ENCODE measurements at places on chromosomes 6 and 20.

DNA sequence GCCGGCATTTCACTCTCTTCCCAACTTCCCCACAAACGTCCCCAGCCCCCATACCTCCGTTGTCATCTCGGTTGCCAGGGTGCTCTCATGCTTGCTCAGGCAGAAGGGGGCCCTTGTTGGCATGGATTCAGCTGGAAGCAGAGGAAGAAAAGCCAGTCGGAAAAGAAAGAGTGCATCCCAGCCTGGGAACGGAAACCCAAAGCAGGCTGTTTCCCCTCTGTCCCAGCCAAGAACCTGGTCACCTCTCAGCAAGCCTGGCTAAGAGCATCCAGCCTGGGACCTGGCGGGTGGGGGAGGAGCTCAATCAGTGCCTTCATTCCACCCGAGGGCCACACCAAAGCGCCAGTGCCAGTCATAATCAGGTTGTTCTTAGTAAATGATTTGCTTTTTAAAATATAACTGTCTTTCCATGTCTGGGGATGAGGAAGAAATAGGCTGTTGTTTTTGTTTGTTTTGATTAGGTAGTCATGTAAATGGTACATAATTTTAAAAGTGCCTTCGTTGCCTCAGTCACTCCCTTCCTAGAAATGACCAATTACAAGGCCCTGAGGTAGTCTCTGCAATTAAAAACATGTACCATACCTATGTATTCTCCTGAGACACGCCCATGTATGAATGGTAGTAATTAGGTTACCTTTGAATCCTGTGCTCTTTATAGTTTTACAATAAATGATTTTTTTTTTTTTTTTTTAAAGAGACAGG, 21.1 kb downstream of the CHMP4B start:
- DNase-seq = no peak
- H3K27ac ChIP-seq = no peak overlapping the region
- no peaks in the 10 kb centered on the region for H3K36me3 ChIP-seq
- no peak overlapping the region for H3K4me3 ChIP-seq
- H3K4me1 ChIP-seq = no peaks in the 10 kb centered on the region

GRCh38 chr20:13271977-13272975, 51.2 kb downstream of the ISM1 start:
- H3K4me3 ChIP-seq = no peak overlapping the region
- H3K27ac ChIP-seq = no peak overlapping the region
- DNase-seq = no peak
- H3K36me3 ChIP-seq = no peaks in the 10 kb centered on the region
- H3K27me3 ChIP-seq = no peaks in the 10 kb centered on the region
- H3K4me1 ChIP-seq = no peaks in the 10 kb centered on the region

GRCh38 chr6:136319732-136320131, 30.1 kb upstream of the BCLAF1 start:
- no peak overlapping the region for H3K4me3 ChIP-seq
- H3K27ac ChIP-seq = no peak overlapping the region
- no peak for DNase-seq
- no peaks in the 10 kb centered on the region for H3K4me1 ChIP-seq
- no peaks in the 10 kb centered on the region for H3K27me3 ChIP-seq

GRCh38 chr20:41160686-41161085, 23.3 kb downstream of the PLCG1 start:
- no peaks in the 10 kb centered on the region for H3K27me3 ChIP-seq
- peaks cover 40% of the 10 kb centered on the region for H3K36me3 ChIP-seq
- no peak for DNase-seq
- H3K4me3 ChIP-seq = no peak overlapping the region
- peaks cover 1% of the 10 kb centered on the region for H3K4me1 ChIP-seq

DNA sequence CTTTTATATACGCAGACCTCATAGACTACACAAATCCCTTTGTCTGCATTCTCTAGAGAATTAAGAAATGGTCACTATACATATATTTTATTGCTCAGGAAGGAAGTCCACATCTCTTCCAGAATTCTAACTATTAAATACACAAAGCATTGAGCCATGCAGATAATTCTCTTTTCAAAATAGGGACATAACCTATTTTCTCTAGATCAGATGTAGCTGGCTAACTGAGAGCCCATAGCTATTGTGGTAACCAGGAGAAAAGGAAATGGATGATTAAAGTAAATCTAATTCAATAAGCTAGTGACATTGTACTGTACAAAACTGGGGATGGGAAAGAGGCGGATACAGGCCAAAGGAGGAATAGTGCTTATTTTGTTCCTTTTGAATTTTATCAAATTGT, 137.2 kb downstream of the BACH2 start:
- no peaks in the 10 kb centered on the region for H3K4me1 ChIP-seq
- no peaks in the 10 kb centered on the region for H3K27me3 ChIP-seq
- H3K27ac ChIP-seq = no peak overlapping the region
- DNase-seq = no peak

- H3K4me3 ChIP-seq = no peak overlapping the region
- no peaks in the 10 kb centered on the region for H3K27me3 ChIP-seq
- H3K36me3 ChIP-seq = no peaks in the 10 kb centered on the region
- no peak for DNase-seq
- H3K4me1 ChIP-seq = no peaks in the 10 kb centered on the region
- H3K27ac ChIP-seq = no peak overlapping the region
These were observed 91.0 kb upstream of the RIPOR2 start for GRCh38 chr6:25026723-25027122.

DNA sequence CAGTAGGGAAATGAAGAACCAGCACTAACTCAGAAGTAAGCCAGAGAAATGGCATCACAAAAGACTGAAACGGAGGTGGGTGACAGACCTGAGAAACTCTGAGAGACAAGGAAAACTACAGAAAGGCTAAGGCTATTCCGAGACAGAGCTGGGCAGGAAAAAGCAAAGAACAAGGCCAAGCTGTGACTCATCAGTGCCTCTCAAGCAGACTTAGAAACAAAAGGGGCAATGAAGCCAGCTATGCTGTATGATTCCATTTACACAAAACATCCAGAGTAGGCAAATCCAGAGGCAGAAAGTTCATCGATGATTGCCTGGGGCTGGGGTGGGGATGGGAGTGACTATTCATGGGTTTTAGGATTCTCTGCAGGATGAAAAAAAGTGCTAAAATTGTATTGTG, 50.0 kb downstream of the SLC23A2 start:
- no peaks in the 10 kb centered on the region for H3K27me3 ChIP-seq
- no peaks in the 10 kb centered on the region for H3K36me3 ChIP-seq
- H3K4me3 ChIP-seq = no peak overlapping the region
- H3K4me1 ChIP-seq = peaks cover 4% of the 10 kb centered on the region
- no peak overlapping the region for H3K27ac ChIP-seq

DNA sequence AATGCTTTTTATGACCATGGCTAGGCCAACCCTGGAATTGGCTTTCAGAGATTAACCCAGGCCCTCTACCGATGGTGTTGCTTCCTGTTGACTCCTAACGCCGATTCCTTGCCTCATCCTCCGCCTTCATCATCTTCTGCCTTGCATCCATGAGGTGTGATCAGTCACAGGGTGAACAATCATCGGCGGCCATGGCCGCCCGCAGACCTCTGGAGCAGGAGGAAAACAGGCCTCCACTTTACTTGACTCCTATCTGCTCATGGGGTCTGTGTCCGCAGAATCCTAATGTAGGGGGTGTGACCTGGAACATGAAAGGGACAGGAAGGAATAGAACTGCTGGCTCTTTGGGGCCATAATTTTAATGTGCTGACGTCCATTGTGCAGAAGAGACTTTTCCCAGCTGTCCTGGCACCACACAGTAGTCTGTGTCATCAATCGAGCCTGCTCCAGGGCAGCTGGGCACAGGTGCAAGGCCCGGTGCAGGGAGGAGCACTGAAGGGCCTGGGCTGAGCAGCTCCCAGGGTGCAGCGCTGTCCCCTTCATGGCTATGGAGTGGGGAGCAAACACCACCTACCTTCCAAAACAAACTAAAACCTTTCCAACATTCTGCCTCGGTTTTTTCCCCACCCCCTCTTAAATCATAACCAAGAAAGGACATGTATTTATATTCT, 8.0 kb downstream of the SLC22A3 start:
- H3K27me3 ChIP-seq = no peaks in the 10 kb centered on the region
- no peak for DNase-seq
- H3K36me3 ChIP-seq = no peaks in the 10 kb centered on the region
- H3K27ac ChIP-seq = no peak overlapping the region
- 0 out of 2 replicates have a peak, but pooled peaks cover 2% of the 10 kb centered on the region for H3K4me1 ChIP-seq

DNA sequence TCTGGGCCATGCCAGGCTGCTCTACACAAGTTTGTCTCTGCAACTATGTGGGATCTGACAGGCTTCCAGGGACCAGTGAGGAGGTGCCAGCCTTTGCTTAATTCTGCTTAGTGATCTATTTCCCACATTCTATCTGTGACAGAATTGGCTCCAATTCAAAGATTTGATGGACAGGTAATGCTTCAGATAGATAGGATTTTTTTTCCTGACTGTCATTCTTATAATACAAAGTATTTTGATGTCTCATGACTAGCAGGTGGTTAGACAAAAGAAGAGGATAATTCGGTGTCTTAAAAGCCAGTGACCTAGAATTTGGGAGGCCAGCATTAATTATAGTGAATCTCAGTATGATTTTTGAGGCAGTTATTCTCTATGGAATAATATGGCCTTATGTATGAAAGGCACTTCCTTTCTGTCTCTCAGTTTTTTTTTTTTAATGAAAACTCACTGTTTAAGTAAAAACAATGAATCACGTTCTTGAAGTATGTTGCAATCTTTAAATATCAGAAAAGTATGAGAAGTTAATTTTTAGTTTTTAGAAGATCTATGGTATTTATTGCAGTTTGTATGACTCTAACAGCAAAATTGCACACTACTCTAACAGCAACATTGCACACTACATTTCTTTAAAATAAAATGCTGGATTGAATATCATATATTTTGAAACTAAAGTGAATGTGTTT, 43.7 kb downstream of the TMEM200A start:
- no peaks in the 10 kb centered on the region for H3K36me3 ChIP-seq
- no peak overlapping the region for H3K27ac ChIP-seq
- no peak overlapping the region for H3K4me3 ChIP-seq
- H3K27me3 ChIP-seq = no peaks in the 10 kb centered on the region

- no peaks in the 10 kb centered on the region for H3K27me3 ChIP-seq
- peak overlapping the region; percentile 42 for H3K4me3 ChIP-seq
- no peak overlapping the region for H3K27ac ChIP-seq
- DNase-seq = no peak
- H3K4me1 ChIP-seq = peaks cover 2% of the 10 kb centered on the region
These were observed 30.9 kb upstream of the NOTCH4 start for GRCh38 chr6:32254761-32255198.

- H3K4me1 ChIP-seq = no peaks in the 10 kb centered on the region
- no peaks in the 10 kb centered on the region for H3K27me3 ChIP-seq
- peaks cover 3% of the 10 kb centered on the region for H3K36me3 ChIP-seq
- H3K27ac ChIP-seq = no peak overlapping the region
These were observed 60.5 kb downstream of the MTHFD1L start for GRCh38 chr6:150925976-150926375.

- DNase-seq = no peak
- peaks cover 3% of the 10 kb centered on the region for H3K36me3 ChIP-seq
- H3K27ac ChIP-seq = no peak overlapping the region
- H3K4me3 ChIP-seq = no peak overlapping the region
- no peaks in the 10 kb centered on the region for H3K27me3 ChIP-seq
These were observed 6.7 kb downstream of the PYGB start for GRCh38 chr20:25254571-25254970.

DNA sequence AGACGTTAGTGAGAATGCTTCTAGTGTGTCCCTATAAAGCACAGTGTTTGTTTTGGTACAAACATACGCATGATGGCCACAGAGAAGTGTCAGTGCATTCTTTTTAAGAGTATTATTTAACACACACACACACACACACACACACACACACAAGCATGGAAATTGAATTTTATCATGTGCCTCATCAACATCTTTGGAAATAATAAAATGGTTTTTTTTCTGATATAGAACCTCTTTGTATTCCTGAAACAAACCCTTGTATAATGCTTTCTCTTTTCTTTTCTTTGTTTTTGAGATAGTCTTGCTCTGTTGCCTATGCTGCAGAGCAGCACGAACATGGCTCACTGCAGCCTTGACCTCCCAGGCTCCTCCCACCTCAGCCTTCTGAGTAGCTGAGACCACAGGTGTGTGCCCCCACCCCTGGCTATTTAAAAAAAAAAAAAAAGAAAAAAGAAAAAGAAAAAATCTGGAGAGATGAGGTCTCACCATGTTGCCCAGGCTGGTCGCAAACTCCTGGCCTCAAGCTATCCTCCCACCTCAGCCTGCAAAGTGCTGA, 116.2 kb upstream of the SYNDIG1 start:
- no peaks in the 10 kb centered on the region for H3K27me3 ChIP-seq
- no peak for DNase-seq
- H3K36me3 ChIP-seq = no peaks in the 10 kb centered on the region
- H3K4me3 ChIP-seq = no peak overlapping the region
- H3K4me1 ChIP-seq = no peaks in the 10 kb centered on the region

GRCh38 chr20:4978050-4978918, 23.0 kb downstream of the SLC23A2 start:
- no peaks in the 10 kb centered on the region for H3K27me3 ChIP-seq
- no peak overlapping the region for H3K27ac ChIP-seq
- no peak overlapping the region for H3K4me3 ChIP-seq
- no peaks in the 10 kb centered on the region for H3K36me3 ChIP-seq

DNA sequence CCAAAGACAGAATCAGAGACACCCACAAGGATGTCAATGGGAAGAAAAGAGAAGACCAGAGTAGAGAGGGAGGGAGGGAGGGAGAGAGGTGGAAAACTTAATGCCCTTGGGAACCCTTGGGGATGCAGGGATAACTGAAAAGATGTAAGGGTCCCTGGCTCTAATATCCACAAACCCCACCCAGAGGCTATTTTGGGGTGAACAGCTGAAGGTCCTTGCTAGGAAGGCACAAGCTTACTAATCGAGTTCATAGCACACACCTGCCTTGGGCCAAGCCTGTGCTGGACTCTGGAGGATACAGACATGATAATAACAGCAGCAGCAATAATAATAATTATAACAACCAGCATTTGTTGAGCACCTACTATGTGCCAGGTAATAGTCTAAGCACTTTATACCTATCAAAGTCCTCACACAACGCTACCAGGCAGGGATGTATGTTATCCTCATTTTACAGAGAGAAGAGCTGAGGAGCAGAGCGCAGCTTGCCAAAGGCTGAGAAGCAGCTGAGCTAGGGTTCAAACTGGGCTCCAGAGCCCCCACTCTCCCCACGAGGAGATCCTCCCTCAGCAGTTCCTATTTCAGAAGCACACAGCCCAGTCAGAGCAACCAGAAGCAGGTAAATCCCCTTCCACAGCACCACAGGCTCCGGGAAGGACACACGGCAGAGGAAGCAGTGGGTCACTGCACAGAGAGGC, 174.2 kb downstream of the ANKRD60 start:
- H3K4me1 ChIP-seq = peaks cover 1% of the 10 kb centered on the region
- no peaks in the 10 kb centered on the region for H3K27me3 ChIP-seq
- no peaks in the 10 kb centered on the region for H3K36me3 ChIP-seq
- H3K4me3 ChIP-seq = no peak overlapping the region
- no peak overlapping the region for H3K27ac ChIP-seq
- no peak for DNase-seq

DNA sequence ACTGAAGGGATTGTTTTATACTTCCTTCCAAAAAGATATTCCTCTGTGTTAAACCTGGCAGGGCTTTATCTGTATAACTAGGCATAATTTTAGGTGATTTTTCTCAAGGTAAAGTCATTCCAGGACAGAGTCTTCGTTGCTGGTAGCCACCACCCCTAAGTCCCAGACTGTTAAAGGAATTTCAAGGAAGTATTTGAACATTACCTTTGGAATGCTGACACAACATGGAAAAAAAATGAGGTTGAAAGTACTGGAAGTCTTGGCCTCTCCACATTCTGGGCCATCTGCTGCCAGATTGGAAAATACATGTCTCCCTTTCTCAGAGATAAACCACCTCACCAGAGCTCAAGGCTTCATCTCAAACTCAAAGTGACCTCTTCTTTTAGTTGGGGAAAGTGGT, 27.0 kb upstream of the ETV7 start:
- DNase-seq = no peak
- no peaks in the 10 kb centered on the region for H3K4me1 ChIP-seq
- H3K4me3 ChIP-seq = no peak overlapping the region
- H3K27me3 ChIP-seq = no peaks in the 10 kb centered on the region
- H3K27ac ChIP-seq = no peak overlapping the region
